ENCODE measurements at places on chromosomes 12 and 14.

DNA sequence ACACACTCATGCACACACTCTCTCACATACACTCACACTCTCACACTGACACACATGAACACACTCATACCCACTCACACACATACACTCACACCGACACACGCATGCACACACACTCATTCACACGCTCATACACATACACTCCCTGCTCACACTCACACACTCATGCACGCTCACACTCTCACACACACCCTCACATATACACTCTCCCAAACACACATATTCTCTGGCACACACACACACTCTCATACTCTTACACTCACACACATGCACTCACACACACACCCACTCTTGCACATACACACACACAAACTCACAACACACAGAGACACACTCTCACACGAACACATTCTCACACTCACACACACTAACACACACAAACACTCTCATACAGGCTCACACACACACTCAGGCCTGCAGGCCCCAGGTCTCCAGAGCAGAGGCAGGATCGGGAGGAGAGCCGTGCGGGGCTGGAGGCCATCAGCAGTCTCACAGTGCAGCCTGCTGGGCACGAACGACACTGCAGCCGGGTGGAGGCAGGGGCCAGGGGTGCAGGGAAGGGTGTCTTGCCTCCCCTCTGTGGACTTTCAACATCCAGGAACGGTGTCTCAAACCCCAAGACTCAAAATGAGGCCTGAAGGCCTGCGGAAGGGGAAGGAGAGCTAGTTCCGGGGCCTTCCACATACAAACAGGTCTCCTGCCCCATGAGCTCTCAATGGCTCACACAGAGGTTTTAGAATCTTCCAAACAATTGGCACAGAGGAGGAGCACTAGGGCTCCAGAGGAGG, 148.7 kb downstream of the ANO2 start:
- peak; percentile 61 for DNase-seq

DNA sequence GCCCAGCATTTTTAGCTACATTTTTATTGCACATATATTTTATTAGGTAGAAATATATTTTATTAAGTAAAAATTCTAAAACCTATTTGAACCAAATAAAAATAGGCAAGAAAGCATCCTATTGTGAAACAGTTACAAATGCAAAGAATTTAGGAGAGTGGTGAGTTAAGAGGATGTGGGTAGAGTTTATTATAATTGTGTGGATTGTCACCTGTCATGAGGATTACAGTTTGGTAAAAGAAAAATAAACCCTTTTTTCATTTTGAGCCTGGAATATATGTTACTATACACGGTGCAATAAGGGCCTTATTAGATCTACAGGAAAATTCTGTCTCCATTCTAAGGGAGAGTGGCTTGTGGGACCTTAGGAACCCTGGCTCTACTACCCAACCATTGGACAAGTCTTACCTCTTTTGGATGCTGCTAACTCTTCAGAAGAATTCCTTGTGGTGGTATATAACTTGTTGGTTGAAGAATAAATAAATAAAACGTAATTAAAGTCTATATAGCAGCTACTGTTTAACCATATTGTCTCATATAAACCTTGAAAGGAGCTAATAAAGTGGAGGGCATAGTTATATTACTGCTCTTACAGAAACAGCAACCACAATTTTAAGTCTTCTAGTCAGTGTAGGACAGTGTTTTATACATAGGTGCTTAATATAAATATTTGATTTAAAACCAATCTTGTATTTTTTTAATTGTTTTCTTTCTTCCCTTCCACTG, 67.8 kb downstream of the FGD4 start:
- no peak for DNase-seq

DNA sequence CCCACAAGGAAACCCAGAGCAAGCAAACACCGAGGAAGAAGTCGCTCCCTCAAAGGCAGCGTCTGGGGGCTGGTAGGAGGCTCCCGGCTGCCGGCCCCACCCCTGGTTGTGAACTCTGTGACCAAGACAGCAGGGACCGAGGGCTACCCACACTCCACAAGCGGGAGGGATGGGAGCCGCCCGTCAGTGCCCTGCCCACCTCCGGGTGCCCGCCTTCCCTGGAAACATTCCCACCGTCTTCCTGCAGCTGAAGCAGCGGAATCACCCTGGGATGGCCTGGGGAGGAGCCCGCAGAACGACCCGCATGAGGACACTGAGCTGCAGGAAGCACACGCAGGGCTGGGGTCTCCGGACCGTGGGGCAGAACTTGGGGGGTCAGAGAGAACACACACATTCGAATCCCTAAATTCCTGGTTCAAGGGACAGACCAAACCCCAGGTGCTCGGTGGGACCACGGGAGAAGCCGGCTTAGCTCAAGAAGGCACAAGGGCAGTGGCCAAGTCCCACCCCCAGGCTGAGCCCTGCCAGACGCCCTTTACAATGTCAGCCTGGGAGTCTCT, 33.5 kb upstream of the C14orf180 start:
- no peak for DNase-seq

DNA sequence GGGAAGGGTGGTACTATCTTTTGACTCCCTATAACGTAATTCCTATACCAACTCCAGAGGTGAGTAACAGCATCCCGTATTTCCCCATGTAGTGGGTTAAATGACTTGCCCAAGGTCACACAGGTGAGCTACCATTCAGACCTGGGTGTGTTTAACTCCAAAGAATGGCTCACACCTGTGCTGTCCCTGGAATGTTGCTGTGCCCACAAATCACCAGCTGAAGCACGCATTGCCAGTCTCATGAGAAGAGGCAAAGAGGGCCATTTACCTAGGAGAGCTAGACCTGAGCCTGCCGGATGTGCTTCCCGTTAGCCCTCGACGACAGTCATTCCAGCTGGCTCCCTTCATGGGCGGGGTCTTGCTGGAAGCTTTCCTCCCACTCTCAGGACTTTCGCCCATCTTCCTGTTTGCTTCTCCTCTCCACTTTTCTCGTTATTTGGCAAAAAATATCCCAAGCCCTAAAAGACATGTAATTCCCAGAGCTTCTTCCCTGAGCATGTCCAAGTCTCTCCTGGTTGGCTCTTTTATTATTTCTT, 106.6 kb upstream of the VASH1 start:
- no peak for DNase-seq

- peak; percentile 28 for DNase-seq
Measured at GRCh38 chr12:6608592-6609281, 1.6 kb upstream of the CHD4 start.

- no peak for DNase-seq
Measured at GRCh38 chr12:116018282-116018681, 259.2 kb downstream of the MED13L start.

- no peak for DNase-seq
Measured at GRCh38 chr12:6254491-6254890, 54.3 kb downstream of the CD9 start.

- no peak for DNase-seq
Measured at GRCh38 chr12:119391673-119392072, 57.1 kb downstream of the CCDC60 start.

- DNase-seq: no peak
Measured at GRCh38 chr12:22971701-22972191, 346.8 kb downstream of the ETNK1 start.

DNA sequence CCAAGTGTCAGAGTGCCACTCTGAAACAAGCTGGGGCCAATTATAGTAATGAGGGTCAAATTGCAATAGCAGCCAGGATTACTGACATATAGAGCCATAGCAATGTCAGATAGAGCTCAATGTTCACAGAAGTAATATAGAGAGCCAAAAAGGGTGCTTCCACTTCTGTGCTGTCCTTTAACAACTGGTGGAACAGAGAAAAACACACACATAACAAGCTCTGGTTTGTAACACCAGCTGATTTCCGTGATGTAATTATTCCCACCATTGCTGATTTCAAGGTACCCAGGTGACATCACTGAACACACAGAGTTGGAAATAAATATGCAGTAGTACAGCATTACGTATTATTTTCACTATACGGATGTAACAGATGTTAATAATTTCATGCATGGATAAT, 3.0 kb upstream of the CLEC2B start:
- no peak for DNase-seq

DNA sequence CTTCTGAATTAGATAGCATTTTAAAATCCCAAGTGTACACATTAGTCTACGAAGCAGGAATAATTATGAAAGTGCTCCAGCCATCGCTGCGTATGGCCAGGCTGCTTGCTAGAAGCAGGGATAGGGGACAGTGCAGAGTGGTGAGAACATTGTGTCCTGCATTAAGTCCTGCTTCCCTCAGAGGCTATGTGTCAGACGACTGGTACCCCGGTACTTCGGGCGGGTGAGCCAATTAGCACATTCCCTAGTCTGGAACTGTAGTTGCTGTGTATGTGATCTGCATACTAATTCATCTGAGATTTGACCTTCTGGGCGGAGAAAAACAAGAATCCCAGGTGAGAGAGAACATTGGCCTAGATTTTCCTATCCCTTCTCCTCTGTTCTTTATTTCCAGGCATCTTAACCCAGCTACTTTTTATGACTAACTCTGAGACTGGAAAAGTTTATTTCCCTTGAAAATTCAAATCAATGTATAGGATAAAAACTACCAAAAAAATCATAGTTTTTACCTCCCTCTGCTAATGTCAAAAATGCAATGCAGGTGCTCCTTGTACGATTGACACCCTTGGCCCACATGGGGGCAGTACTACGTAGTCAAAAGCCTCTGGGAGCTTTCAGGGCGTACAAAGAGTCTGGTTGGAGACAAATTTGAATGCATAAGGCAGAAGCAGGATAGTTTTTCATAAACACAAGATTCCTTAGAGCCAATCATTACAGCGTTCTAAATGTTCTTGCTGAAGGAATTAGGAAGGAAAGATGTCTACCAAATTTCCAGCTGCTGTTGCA, 764.3 kb downstream of the NOVA1 start:
- peak; percentile 70 for DNase-seq

DNA sequence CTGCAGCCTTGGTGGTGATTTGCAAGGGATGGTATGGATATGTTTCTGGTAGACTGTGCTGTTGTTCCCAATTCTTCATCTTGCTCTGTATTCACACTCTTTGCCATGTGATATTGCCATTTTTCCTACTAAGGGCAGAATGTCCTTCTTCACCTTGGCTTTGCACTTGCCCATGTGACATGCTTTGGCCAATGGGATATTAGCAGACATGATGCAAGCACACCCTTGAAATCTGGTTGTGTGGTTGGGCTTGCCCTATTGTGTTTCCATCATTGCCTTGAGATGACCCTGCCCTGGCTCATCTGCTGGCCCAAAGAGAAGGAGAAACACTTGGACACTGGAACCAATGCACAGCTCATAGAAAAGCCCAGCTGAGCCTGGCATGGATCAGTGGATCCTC, 110.3 kb downstream of the AACS start:
- DNase-seq: no peak

DNA sequence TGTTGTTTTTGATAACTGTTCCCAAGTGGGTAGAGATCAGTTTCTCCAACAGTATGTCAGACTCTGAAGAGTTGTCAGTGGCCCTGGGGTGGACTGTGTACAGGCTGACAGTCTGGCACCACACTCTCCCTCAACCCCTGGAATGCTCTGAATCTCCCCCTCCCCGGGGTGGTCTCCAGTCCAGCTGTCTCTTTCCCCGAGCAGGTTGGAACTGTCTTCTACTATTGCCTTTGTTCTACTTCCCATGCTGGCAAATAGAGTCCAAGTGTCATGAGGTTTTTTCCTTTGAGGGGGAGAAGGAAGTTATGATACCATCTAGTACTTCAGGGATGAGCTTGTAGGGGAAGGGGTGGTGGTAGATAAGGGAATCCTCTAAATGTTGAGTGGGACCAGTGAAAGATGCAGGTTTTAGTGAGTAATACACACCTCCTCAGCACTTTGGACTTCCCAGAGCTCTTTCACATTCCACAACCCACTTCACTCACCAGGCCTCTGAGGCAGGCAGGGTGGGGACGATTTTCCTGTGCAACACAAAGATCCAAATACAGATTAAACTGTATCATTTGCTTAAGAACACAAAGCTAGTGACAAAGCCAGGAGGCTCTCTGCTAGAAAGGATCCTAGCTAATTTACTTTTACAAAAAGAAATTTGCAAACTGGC, 170.7 kb upstream of the GZMB start:
- DNase-seq: no peak

GRCh38 chr14:23158779-23159178, 24.7 kb downstream of the SLC7A8 start:
- no peak for DNase-seq

- no peak for DNase-seq
Measured at GRCh38 chr14:68473069-68473468, 319.8 kb downstream of the ZFP36L1 start.

DNA sequence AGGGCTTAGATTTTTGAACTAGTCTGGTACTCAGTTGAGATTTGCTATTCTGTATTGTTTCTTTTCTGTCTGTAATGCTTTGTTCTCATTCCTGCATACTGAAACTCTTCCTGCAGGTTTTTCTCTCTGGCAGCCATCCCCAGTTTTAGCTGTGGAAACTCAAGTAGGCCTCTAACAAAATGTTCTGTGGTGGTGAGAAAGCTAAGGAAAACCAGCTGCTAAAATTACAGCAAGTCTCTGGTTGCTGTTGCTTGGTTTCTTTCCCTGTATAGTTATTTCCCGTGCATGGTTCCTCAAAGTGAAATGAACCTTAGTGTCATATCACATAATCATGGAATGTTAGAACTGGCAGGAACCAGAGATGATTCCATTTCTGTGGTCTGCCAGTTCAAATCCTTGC, 442.5 kb downstream of the NRXN3 start:
- no peak for DNase-seq

DNA sequence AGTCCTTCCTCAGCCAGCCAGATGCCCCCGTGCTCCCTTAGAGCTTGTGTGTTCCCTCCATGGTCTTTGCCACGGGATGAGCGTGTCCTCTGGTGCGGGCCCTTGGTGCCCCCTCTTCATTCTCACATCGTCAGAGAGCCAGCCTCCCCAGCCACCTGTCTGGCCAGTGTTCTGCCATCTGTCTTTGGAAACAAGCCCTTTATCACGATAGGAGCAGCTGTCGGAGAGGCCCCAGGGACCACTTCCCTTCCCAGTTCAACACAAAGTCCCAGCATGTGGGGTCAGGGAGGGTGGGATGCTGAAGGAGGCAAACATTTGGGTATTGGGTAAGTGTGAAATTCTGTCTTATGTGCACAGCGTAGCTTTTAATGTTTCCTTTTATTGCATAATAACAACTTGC, 44.5 kb downstream of the DYNC1H1 start:
- no peak for DNase-seq

GRCh38 chr12:20852649-20853048, 42.1 kb downstream of the SLCO1B3 start:
- DNase-seq: no peak

GRCh38 chr12:19273482-19274330, 144.2 kb downstream of the PLEKHA5 start:
- DNase-seq: peak; percentile 39

DNA sequence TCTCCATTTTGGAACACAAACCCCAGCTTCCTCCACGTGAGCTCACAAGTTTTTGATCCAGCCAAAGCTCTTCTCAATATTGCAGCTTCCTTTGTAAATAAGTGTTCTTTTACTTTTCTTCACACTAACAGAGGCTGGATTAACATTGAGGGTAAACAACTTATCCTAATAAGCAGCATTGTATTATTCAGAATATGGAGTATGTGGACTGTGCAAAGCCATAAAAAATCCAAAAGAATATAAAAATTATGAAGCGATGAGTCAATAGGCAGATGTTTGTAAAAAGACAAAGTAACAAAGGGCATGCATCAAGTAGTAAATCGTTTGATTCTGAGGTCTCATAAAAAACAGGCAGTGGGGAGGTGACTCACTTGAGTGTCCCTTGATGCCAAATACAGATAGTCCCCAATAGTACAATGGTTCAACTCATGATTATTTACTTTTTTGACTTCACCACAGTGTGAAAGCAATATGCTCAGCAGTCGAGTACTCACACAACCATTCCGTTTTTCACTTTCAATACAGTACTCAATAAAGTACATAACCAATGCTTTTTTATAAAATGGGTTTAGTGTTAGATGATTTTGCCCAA, 23.1 kb upstream of the KCNK10 start:
- DNase-seq: no peak

GRCh38 chr12:1691123-1692007, 495 bp downstream of the ADIPOR2 start:
- DNase-seq: peak; percentile 53
